ENCODE measurements at places on chromosomes 16 and 17.

- no peak for DNase-seq
Measured at GRCh38 chr16:57941016-57941664, 29.8 kb downstream of the CNGB1 start.

DNA sequence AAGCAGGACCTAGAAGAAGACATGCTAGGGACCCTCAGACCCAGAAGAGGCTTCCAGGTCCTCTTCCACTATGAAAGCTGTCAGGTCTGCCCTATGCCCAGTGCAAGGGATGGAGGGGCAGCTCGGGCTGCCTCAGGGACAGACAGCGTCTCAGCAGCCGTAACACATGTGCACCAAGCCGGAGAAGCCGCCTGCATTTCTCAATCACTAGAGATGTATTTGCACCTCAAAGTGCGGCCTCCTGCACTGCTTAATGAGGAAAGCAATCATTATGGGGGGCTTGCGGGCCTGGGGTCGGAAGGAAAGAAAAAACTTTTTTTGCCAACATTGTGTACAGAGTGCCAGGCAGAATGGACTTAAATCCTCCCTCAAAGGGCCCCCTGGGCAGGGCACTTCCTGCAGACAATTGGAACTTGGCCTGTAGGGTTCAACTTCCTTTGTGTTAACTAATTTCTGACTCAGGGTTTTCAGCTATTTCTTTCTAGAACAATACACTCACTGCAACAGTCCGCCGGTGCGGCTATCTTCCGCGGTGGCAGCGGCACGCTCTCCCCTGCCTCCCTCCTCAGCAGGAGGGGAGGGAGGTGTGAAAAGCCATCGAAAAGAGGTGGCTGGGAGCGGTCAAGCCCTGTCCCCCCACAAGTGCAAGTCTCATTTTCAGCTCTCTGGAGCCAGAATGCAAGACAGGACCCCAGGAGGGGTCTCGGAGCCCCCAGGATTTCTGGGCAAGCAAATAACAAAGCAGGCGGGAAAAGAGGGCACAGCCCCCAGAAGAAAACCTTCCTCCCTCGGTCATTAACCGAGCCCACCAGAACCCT, 101.2 kb downstream of the ZNF423 start:
- DNase-seq = no peak

DNA sequence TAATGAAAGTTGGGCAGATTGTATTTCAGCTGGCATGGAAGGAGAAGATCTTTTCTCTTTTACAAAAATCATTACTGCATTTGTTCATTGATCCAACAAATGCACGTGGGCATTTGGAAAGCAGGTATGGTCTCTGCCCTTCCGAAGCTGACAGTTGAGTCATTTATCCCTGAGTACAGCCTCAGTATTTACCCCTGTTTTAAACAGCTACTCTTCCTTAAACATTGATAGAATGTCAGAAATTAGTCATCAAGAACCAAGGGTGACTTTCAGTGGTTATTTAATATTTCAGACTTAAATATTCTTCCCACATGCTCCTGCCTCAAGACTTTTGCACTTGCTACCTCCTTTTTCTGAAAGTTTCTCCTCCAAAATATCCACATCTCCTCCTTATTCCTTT, 226.7 kb upstream of the HSBP1 start:
- DNase-seq = no peak

GRCh38 chr16:66175636-66176035, 190.9 kb upstream of the CDH5 start:
- DNase-seq = no peak

GRCh38 chr17:58829172-58829637, 73.6 kb downstream of the PPM1E start:
- DNase-seq = no peak

DNA sequence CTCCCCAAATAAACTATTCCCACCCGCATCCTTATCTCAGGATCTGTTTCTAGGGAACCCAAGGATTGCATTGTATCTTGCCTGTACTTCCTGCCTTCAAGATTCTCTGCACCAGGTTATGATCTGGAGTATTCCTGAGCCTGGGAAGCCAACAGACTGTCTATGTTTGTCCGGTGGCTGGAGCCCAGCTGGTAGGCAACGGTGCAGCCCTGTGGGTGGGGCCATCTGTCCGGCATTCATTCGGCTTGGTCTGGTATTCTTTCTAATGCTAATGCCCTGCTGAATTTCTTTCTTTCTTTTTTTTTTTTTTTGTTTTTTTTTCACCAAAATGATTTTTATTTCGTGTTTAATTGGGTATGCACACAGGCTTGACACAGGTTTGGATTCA, 20.7 kb upstream of the TVP23A start:
- DNase-seq = no peak

DNA sequence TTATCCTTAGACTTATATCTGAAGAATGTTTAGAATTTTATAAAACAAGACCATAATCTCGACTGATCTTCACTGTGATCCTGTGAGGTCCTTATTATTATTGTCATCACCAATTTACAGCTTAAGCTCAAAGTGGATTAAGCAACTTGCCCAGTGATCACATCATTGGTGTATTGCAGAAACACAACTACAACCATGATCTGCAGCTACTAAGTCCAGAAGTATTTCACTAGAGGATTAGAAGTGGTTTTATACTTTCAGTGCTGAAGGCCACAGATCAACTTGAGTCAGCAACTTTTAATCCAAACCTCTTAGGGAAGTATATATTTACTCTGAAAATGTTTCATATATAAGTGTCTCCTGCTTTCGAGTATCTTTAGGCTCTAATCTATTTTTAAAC, 624.3 kb upstream of the SOX9 start:
- DNase-seq = no peak

- no peak for DNase-seq
Measured at GRCh38 chr17:54608634-54609155, 292.0 kb upstream of the TOM1L1 start.

GRCh38 chr17:17915183-17915582, 57.0 kb downstream of the TOM1L2 start:
- no peak for DNase-seq

GRCh38 chr17:56718515-56718914, 115.2 kb downstream of the C17orf67 start:
- no peak for DNase-seq

- no peak for DNase-seq
Measured at GRCh38 chr16:75208861-75209505, 2.0 kb upstream of the CTRB2 start.

GRCh38 chr16:87443016-87443415, 49.8 kb downstream of the ZCCHC14 start:
- DNase-seq = no peak

DNA sequence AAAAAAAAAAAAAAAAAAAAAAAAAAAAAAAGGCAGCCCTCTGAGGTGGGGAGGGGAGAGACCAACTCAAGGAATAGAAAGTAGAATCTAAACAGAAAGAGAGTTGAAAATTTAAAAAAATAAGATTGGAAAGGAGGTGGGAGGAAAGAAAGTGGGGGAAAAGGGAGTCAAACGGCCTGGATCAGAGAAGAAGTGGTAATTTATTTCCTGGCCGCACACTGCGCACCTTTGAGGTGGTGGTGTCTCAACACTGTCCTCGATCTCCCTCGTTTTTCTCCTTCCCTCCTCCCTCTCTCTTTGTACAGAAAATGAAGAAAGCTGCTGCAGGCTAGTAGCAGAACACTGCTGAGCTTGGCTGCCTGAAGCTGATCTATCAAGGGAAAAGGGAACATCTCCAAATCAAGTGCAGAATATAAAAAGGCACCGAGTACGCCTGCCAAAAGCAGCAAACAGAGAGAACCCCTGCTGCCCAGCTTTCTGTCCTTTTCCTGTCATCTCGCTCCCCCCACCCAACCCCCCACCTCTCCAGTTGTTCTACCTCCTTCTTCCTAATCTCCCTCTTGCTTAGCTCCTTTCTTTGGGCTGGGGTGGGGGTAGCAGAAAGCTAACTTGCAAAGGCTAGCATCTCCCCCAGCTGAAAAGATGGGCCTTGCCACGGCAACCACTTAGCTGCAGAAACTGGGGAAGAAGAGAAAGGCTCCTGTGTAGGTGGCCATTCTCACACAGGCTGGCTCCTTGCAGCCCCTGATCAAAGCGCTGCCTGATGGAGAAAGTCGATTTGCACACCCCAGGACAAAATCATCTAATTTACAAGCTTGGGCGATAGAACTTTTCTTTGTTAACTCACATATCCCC, 22.5 kb downstream of the AXIN2 start:
- DNase-seq = no peak

DNA sequence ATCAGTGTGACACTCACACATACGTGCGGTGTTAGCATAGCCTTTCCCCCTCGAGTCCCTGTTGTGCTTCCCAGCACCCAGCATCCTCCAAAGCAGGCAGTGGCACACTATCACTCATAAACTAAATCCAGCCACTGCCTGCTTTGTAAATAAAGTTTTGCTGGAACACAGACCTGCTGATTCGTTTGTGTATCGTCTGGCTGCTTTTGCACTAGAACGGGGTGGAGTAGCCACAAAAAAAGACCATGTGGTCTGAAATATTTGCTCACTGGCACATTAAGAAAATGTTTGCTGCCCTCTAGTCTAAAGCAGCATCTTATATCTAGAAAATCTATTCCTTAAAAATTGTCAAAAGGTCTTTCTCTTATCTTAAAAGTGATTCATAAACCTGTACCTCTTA, 341.2 kb upstream of the ZFHX3 start:
- no peak for DNase-seq

GRCh38 chr17:30600830-30601494, 123.8 kb downstream of the GOSR1 start:
- no peak for DNase-seq

DNA sequence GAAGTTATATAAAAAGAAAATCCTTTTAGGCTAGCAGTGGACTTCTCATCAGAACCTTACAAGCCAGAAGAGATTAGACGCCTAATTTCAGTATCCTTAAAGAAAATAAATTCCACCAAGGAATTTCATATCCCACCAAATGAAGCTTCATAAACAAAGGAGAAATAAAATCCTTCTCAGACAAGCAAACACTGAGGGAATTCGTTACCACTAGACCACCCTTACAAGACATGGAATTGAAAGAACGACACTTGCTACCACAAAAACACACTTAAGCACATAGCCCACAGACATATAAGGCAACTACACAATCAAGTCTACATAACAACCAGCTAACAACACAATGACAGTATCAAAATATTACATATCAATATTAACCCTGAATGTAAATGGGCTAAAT, 299.2 kb downstream of the TOX3 start:
- DNase-seq = no peak

DNA sequence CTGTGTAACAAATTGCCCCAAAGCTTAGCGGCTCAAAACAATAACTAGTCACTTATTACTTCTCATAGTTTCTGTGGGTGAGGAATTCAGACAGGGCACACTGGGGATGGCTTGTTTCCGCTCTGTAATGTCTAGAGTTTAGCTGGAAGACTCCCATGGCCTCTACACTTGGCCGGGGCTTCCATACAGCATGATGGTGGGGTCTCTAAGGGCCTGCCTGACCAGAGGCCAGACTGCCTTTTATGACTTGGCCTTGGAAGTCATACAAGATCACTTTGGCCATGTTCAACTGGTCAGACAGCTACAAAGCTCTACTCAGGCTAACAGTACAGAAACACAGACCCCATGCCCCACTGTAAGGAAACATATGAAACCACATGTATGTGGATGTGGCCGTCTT, 8.2 kb downstream of the GLP2R start:
- DNase-seq = no peak

DNA sequence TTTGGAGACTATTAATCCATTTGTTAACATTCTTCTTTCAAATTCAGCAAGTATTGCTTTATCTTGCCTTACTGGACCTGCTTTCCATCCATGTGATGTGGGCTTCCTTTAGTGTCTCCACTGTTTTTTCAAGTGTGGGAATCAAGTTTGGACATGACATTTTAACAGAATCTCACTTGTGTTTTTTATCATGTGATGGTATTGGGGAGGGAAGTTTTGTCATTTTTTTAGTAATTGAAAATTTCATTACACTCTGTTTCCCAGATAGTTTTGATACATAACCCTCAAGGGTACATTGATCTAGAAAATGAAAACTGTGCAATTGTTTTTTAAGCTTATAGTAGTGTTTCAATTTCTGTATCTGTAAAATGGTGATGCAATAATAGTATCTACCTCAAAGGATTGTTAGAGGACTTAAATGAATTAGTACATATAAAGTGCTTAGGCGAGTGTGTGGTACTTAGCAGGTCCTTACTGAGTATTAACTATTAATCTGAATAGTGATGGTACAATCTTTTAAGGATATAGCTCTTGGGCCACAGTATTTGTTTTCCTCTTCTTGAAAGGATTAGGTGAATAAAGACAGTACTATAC, 27.3 kb downstream of the AATF start:
- DNase-seq = no peak

- no peak for DNase-seq
Measured at GRCh38 chr17:16886655-16887322, 85.1 kb downstream of the TNFRSF13B start.

GRCh38 chr16:86490859-86491639, 19.3 kb upstream of the FOXF1 start:
- DNase-seq = no peak

DNA sequence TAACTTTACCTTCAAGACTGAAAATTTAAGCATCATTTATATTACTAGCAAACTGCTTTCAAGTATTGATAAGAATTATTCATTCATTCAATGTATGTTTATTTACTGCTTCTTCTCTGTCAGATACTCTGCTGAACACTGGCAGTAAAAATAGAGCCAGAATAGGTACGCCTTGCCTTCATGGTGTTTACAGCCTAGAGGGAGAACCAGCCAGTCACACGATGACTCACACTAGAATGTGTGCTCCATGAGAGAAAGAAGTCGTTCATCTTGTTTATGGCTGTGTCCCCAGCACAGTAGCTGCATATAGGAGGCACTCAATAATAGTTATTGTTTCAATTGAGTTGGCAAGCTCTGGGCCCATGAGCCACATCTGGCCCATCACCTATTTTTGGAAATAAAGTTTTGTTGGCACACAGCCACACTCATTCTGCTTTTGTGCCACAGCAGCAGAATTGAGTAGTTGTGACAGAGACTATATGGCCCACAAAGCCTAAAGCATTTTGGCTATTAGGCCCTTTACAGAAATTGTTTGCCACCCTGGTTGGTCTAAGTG, 84.2 kb downstream of the TMC6 start:
- no peak for DNase-seq

DNA sequence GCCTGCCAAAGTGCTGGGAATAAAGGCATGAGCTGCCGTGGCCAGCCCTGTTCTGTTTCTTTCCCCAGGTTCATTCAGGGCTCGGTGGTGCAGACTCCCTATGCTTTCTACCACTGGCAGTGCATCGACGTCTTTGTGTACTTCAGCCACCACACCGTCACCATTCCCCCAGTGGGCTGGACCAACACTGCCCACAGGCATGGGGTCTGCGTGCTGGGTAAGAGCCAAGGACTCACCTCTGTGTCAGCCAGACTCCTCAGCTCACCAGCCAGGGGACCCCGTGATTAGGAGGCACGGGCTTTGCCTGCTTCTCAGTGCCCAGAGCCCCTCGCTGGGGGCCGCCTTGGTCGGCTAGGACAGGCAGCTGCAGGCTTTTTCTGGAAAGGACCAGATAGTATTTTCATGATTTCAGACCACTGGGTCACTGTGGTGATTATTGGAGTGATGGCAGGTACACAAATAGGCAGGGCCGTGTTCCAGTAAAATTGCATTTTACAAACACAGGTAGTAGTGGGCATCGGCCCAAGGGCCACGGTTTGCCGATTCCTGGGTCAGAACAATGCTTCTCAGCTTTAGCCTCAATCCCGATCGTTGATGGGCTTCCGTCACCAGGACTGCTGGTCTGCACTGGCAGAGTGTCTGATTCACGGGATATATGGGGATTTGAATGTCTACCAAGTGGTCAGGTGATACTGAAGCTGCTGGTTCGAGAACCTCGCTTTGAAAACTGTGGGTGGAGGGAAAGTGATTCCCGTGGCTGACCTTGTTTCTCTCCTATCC, 5.0 kb downstream of the ENGASE start:
- no peak for DNase-seq
